Cardiac muscle cell (in vitro differentiated cells and primary cell): ENCODE measurements at places on chromosomes 6 and 20. TPM values are rescaled to one million over a fixed set of nuclear protein-coding genes. Genes with fewer than 3 reads are reported as not detected.

GRCh38 chr6:13194852-13195251 is 133.5 kb downstream of the TBC1D7 start:
- no peaks in the 10 kb centered on the region for H3K36me3 ChIP-seq
- H3K4me1 ChIP-seq: no peaks in the 10 kb centered on the region

- peaks cover 11% of the 10 kb centered on the region for H3K4me1 ChIP-seq
- no peak for DNase-seq
- no peak overlapping the region for H3K27ac ChIP-seq
- H3K27me3 ChIP-seq: no peaks in the 10 kb centered on the region
Observed at GRCh38 chr20:12941025-12941424, 67.7 kb upstream of the SPTLC3 start.

DNA sequence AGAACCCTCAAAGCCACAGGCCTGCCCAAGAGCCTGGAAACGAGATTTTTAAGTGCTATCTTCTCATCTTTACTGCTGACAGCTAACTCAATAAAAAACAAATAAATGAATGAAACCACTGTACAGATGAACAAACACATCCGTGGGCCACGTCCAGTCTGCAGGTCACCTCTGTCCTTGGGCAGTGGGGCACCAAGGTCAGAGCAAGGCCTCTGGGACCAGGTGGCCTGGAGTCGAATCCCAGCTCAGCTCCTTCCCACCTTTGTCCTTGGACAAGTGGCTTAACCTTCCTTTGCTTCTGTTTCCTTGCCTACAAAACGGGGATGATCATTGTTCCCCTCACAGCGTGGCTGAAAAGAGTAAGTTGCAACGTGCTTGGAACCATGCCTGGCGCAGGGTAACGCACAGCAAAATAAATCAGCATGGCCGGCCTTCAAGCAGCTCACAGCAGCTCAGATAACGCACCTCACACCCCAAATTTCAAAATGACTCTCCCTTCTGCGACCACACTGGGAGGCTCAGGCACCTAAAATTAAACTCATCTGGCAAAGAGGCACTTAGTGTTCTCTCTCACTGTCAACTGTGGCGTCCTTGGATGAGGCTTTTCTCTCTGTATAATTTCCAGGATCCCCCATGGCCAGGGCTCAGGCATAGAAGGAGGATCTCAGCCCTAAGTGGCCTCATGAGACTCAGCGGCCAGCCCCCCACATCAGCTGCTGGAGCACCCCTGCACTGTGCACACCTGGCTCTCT is 35.7 kb downstream of the RRBP1 start:
- peak overlapping the region; percentile 73 for H3K27ac ChIP-seq
- no peak for DNase-seq
- H3K4me1 ChIP-seq: peaks cover 65% of the 10 kb centered on the region
- no peaks in the 10 kb centered on the region for H3K36me3 ChIP-seq

DNA sequence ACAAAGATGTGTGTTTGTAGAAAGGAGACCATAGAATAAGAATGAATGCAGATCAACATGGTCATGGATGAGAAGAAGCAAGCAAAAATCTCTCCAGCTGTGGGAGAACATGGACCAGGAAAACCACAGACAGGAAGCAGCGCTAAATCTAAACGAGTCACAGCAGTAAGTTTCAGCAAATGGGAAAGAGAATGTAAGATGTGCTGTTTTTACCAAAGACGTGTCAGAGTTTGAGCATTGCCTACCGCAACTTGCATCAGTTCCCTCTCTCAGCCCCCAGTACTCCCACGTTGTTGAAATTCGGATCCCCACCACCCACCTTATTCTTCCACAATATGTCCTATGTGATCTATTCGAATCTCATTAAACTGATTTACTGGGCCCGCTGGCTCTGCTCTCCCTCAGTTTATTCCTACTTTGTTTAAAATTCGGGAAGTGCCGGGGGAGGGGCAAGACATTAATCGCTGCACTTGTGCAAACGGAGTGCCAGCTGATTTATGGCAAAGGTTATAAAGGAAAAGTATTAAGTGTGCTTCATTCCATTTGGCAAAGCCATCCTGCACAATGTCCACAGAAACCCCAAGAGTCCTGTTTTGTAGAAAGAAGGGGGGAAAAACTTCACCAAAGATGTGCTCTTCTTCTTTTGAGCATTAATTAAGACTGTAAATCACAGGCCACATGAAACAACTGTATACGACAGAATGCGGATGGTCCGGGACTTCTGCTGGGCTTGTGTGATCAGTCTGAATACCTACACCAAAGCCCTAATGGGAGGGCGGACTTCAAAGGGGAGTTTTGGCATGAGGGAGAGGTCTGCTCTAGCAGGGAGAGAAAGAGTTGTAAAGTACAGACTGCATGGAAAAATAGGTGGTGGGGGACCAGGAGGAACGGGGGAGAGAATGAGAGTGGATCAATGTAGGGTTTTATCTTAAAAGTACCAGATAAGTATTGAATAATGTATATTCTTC is 59.1 kb upstream of the PRDM1 start:
- no peak overlapping the region for H3K4me3 ChIP-seq
- H3K36me3 ChIP-seq: no peaks in the 10 kb centered on the region
- H3K4me1 ChIP-seq: no peaks in the 10 kb centered on the region

- no peaks in the 10 kb centered on the region for H3K4me1 ChIP-seq
- H3K27ac ChIP-seq: no peak overlapping the region
- H3K36me3 ChIP-seq: no peaks in the 10 kb centered on the region
- no peaks in the 10 kb centered on the region for H3K27me3 ChIP-seq
- no peak overlapping the region for H3K4me3 ChIP-seq
- DNase-seq: no peak
Observed at GRCh38 chr20:29319725-29320124, 1937.7 kb upstream of the DEFB115 start.

DNA sequence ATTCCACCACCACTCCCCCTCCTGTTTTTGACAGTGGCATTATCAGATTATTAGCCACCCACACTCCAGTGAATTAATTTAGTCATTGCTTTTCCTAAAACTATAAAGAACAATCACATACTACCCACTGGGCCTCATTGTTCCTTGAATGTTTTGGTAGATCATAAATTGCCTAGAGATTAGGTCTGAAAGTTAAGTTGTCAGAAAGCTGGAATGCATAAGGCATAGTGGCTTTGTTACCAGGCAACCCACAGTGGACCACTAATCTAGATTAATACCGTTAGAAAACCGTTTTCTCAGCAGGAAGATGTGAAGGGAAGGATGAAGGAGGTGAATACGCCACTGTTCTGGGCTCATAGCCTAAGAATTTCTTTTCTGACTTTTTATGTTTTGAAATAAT is 75.6 kb downstream of the SAMD3 start:
- DNase-seq: no peak
- no peaks in the 10 kb centered on the region for H3K27me3 ChIP-seq

GRCh38 chr6:161142957-161143296 is 130.9 kb downstream of the AGPAT4 start:
- H3K36me3 ChIP-seq: peaks cover 11% of the 10 kb centered on the region
- no peaks in the 10 kb centered on the region for H3K4me1 ChIP-seq
- no peak overlapping the region for H3K4me3 ChIP-seq
- no peak for DNase-seq
- no peaks in the 10 kb centered on the region for H3K27me3 ChIP-seq

- no peaks in the 10 kb centered on the region for H3K27me3 ChIP-seq
- H3K4me3 ChIP-seq: no peak overlapping the region
- peaks cover 9% of the 10 kb centered on the region for H3K4me1 ChIP-seq
- no peak for DNase-seq
- no peaks in the 10 kb centered on the region for H3K36me3 ChIP-seq
Observed at GRCh38 chr6:83804886-83805285, 48.3 kb upstream of the RIPPLY2 start.

DNA sequence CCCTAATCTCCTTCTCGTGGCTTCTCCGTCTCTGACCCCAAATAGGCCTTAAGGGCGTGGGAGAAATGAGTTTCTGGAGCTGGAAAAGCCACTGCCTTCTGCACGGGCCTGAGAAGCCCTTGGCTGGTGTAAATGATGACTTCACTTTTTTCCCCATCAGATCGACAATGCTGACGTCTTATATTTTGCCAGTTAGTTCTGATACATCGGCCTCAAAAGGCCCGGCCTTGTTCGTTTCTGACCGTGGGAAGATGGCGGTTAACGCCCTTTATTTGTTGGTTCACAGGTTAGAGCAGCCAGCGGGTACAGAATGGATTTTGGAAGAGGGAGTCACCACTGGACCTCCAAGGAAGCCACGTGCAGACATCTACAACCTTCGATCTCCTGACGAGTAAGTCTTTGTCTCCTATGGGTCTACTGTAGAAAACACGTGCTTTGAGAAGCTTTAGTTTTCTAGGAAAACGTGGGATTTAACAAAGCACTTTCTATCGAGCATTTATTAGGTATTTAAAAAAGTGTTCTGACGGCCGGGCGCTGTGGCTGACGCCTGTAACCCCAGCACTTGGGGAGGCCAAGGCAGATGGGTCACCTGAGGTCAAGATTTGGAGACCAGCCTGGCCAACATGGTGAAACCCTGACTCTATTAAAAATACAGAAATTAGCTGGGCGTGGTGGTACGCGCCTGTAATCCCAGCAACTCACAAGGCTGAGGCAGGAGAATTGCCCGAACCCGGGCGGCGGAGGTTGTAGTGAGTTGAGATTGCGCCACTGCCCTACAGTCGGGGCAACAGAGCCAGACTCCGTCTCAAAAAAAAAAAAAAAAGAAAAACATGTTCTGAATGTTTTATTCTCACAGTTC is 1.2 kb upstream of the ZNFX1 start:
- H3K36me3 ChIP-seq: peaks cover 45% of the 10 kb centered on the region
- peak overlapping the region; percentile 94 for H3K27ac ChIP-seq
- no peaks in the 10 kb centered on the region for H3K27me3 ChIP-seq
- H3K4me3 ChIP-seq: peak overlapping the region; percentile 52

DNA sequence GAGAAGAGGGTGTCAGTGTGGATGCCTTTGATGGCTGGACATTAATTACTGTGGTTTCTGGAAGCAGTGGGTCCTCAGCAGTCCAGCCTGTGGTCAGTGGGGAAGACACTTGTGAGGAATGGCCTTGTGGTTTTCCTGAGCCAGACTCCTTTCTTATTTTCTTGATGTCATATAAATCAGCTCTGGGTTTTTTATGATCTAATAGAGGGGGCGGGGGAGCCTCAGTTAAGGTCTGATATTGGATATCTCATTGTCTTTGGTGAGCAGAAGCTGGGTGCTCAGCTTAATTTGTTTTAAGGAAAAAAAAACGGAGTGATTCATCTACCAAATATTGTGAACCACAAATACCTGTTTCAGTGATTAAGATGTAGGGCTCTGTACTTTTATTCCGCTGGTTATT is 62.1 kb downstream of the OTOR start:
- H3K36me3 ChIP-seq: no peaks in the 10 kb centered on the region
- no peak overlapping the region for H3K4me3 ChIP-seq
- H3K27ac ChIP-seq: no peak overlapping the region
- H3K4me1 ChIP-seq: peaks cover 6% of the 10 kb centered on the region
- H3K27me3 ChIP-seq: no peaks in the 10 kb centered on the region

- H3K27me3 ChIP-seq: no peaks in the 10 kb centered on the region
- no peak for DNase-seq
- peaks cover 3% of the 10 kb centered on the region for H3K36me3 ChIP-seq
- no peak overlapping the region for H3K4me3 ChIP-seq
Observed at GRCh38 chr6:72952808-72953630, 272.3 kb downstream of the KHDC1L start.

DNA sequence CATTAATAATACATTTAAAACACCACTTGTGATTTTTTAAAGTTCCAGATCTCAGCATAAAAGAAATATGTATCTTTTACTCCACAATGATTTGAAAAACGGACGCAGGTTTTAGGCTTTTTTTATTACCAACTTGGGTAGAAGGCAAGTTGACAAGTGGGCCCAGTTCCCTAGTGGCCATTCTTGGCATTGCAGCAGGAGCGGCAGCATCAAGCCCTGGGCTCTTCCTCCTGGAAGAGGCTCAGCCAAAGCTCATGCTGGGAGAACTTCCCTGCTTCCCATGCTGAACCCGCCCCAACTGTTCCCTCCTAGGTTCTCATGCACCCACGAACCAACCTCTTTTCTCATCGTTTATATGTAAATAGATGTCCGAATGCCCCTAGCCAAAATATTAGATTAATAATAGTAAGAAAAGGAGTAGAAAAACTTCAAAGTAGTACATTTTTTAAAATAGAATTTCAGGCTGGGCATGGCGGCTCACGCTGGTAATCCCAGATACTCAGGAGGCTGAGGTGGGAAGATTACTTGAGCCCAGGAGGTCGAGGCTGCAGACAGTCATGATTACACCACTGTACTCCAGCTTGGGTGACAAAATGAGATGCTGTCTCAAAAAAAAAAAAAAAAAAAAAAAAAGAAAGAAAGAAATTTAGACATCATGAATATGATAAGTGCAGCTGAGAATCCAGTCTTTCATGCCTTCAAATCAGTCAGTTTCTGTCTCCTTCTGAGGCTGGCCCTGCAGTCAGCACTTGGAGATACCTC is 18.2 kb upstream of the MYB start:
- no peaks in the 10 kb centered on the region for H3K4me1 ChIP-seq
- no peaks in the 10 kb centered on the region for H3K36me3 ChIP-seq
- H3K27ac ChIP-seq: no peak overlapping the region
- DNase-seq: peak; percentile 54
- H3K4me3 ChIP-seq: no peak overlapping the region

- no peak overlapping the region for H3K27ac ChIP-seq
- DNase-seq: no peak
- H3K27me3 ChIP-seq: no peaks in the 10 kb centered on the region
- H3K4me1 ChIP-seq: no peaks in the 10 kb centered on the region
- H3K36me3 ChIP-seq: no peaks in the 10 kb centered on the region
- no peak overlapping the region for H3K4me3 ChIP-seq
Observed at GRCh38 chr6:124901084-124901483, 61.2 kb upstream of the RNF217 start.

DNA sequence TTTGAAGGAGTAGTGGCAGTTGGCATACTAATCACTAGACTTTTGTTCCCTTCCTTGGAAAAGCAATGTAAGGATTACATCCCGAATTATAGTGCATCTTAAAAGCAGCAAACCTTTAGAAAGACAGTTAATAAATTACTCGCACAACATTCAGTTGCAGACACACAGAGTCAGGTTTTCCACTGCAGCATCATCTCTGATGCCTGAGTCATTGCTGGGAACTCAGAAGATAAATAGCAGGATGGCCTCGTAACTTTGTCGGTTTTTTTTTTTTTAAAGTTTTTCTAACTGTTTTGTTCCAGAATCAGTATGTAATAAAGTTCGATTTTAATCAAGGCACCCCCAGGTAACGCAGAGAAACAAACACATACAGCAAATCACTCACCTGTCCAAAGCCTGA is 34.3 kb downstream of the GJA10 start:
- H3K4me3 ChIP-seq: no peak overlapping the region
- H3K4me1 ChIP-seq: no peaks in the 10 kb centered on the region
- H3K36me3 ChIP-seq: no peaks in the 10 kb centered on the region
- DNase-seq: no peak

- no peak for DNase-seq
- H3K36me3 ChIP-seq: peaks cover 90% of the 10 kb centered on the region
- no peak overlapping the region for H3K4me3 ChIP-seq
- no peaks in the 10 kb centered on the region for H3K27me3 ChIP-seq
- peak overlapping the region; percentile 81 for H3K27ac ChIP-seq
- H3K4me1 ChIP-seq: peaks cover 21% of the 10 kb centered on the region
Observed at GRCh38 chr6:7604506-7604905, 14.5 kb downstream of the SNRNP48 start.

- H3K27ac ChIP-seq: peak overlapping the region; percentile 8
- no peaks in the 10 kb centered on the region for H3K36me3 ChIP-seq
- H3K4me3 ChIP-seq: no peak overlapping the region
- DNase-seq: peak; percentile 71
Observed at GRCh38 chr6:167699141-167699931, 127.4 kb upstream of the AFDN start.

CFB gene
- total RNA-seq: 0.42 and 0.66 TPM in 2 replicates

SLC17A2 gene
- not detected in 2 replicates for total RNA-seq

LY6G6D gene
- total RNA-seq: not detected in 2 replicates

SIRPD gene
- not detected in 2 replicates for total RNA-seq

DEFB124 gene
- total RNA-seq: not detected in 2 replicates

SMIM26 gene
- 152 and 213 TPM in 2 replicates for total RNA-seq

DDO gene
- 0.27 and 0.32 TPM in 2 replicates for total RNA-seq

SPATA25 gene
- total RNA-seq: 35.9 and 42.8 TPM in 2 replicates

GHRH gene
- 0.63 and 1.1 TPM in 2 replicates for total RNA-seq

THEMIS gene
- not detected in 2 replicates for total RNA-seq

PHACTR1 gene
- total RNA-seq: 18.3 and 33.9 TPM in 2 replicates

E2F1 gene
- 21.2 and 34.6 TPM in 2 replicates for total RNA-seq
